ENCODE measurements at places on chromosomes 4 and X. TPM values are rescaled to one million over a fixed set of nuclear protein-coding genes. Genes with fewer than 3 reads are reported as not detected.

Gene TSPAN6
- 28.0 TPM for total RNA-seq

Gene GAGE1
- not detected for total RNA-seq

Gene ARHGEF6
- total RNA-seq: 6.7 TPM

Gene RAB9B
- total RNA-seq: 0.13 TPM

Gene CXorf49
- not detected for total RNA-seq

Gene PCDH18
- total RNA-seq: 0.13 TPM
